ENCODE measurements at places on chromosomes 3 and 15.

DNA sequence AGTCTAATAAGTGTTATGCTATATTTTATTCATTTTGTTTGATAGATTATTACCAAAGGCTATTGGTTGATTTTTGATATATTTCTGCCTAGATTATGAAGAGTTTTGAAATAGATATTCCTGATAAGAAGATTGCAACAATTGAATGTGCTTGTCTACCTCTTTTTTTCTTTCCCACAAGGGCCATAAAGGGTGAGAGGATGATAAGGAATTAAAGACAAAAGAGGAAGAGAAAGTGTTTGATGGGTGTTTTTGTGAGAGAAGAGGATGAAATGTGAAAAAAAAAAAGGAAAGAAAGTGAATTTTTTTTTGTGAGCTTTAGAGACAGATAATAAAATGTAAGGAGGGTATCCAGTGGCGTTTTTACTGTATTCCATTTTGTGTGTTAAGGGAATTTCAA is 244.4 kb downstream of the CHST2 start:
- DNase-seq: no peak

GRCh38 chr3:152197937-152198336 is 70.8 kb upstream of the MBNL1 start:
- DNase-seq: no peak

GRCh38 chr15:73813589-73813988 is 59.8 kb upstream of the TBC1D21 start:
- DNase-seq: no peak

DNA sequence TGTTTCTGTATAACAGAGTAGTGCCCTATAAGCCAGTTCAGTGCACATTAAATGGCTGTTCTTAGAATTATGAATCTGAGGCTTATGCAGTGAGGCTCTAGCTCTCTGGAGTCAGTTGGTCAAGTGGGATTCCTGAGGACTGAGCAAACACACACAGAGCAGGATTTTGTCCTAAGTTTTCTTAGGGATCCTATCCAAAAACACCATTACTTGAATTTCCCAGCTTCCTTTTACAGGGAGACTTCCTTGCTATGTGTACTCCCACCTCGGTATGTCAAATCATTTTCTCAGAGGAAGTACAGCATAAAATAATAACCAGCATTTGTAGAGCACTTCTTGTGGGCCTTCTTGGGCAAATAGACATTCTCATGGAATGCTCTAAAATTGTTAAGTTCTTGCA is 63.1 kb upstream of the GOLGA6B start:
- no peak for DNase-seq

GRCh38 chr3:195571361-195571760 is 12.4 kb downstream of the APOD start:
- DNase-seq: no peak

DNA sequence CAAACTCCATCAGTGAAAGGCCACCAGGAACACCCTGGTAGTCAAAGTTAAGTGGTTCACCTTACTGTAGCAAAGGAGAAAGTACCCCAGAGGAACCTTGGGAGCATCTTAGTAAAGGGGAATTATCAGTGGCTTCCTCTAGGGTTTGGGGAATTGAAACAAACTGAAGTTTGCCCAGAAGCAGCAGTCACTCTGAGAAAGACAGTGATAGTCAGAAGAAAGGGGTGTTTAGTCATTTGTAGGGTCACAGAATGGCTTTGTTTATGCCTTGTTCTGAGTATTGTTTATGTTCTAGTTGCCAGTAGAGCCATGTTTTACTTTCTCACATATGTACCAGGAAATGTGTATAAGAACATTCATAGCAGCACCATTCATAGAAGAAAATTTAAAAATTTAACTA is 93.8 kb downstream of the FHIT start:
- no peak for DNase-seq

- no peak for DNase-seq
Measured at GRCh38 chr3:61452535-61453090, 108.8 kb upstream of the PTPRG start.

- no peak for DNase-seq
Measured at GRCh38 chr15:59396211-59396610, 23.5 kb upstream of the MYO1E start.

GRCh38 chr3:94028093-94028837 is at the start of gene STX19:
Gene STX19, minus strand, starts transcription at chr3:94028597. Its CDS starts 13,328 bp downstream, at chr3:94015269.
- no peak for DNase-seq

DNA sequence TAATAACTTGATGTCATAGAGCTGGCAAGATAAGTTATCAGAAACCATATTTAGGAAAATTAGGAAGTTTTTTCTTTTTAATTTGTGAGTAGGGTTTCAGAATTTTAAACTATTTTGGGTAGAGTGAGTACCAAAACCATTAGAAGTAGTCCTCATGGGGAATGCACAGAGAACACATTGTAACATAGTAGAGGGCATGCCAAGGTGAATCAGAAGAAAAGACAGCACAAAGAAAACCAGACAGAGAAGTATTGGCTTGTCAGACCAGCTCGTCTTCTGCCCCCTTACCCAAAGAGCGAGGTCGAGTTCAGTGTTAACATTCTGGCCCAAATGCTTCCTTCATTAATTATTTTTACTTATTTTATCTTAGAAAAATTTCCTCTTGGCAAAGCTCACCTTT is 121.3 kb upstream of the SAMMSON start:
- no peak for DNase-seq

GRCh38 chr15:51735228-51736010 is 2.0 kb downstream of the LYSMD2 start:
- DNase-seq: no peak

DNA sequence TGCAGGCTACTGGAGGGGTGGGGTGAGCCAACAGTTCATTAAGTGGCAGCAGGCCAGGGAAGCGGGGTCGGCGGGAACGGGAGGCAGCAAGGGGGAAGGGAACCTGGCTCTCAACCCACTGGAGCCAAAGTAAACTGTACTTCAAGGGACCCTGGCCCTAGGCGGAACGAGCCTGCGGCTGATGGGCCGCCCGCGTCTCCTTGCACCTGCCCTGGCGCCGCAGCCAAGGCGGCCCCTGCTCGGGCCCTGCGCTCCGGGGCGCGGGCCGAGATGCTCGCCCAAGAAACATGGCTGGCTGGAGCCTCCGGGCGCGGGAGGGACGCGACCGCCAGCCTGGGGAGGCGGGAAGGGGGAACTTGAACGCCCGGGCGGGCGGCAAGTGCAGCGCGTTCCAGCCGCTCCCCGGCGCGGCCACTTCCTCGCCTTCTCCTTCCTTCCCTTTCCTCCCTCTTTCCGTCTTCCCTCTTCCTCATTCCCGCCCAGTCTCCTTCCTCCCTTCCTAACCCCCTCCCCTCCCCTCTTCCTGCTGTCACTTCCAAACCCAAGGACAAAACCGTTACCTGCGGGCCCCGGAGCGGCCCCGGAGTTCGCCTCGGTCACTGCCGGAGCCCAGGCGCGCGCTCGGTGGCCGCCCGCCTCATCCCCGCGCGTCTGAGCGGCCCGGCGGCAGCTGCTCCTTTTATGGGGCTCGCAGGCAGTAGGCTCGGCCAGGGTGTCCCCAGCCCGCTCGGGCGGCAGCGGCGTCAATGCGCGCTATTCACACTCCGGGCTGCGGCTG is 489.7 kb downstream of the MAGI1 start:
- DNase-seq: no peak

GRCh38 chr3:3068358-3068881 is 41.8 kb downstream of the IL5RA start:
- DNase-seq: no peak

DNA sequence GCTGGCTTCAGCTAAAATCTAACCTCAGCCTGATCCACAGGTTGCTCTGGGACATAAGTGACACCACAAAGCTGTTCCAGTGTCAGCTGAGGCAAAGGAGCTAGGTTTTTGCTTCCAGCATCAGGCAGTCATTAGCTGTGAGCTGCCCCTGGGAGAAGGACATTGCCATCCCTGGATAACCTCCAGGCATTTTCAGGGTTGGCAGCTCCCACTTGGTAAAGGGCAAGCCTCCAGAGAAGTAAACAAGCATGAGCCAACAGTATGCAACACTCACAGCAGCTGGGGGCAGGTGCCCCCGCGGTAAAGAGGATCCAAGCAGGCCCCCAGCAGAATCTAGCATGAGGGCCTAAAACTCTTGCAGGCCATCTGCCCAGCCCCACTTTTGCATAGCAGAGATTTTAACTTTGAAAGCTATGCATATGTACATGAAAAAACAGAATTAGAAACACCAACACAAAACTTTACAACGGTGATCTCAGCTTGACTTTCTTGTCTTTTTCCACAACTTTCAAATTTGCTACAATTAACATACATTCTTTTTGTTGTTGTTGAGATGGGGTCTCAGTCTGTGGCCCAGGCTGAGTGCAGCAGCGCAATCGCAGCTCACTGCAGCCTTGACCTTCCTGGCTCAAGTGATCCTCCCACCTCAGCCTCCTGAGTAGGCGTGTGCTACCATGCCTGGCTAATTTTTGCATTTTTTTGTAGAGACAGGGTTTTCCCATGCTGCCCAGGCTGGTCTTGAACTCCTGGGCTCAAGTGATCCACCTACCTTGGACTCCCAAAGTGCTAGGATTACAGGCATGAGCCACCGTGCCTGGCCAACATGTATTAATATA is 83.8 kb upstream of the TPM1 start:
- DNase-seq: no peak

GRCh38 chr3:12286504-12286903 is 2.4 kb upstream of the PPARG start:
- DNase-seq: no peak

DNA sequence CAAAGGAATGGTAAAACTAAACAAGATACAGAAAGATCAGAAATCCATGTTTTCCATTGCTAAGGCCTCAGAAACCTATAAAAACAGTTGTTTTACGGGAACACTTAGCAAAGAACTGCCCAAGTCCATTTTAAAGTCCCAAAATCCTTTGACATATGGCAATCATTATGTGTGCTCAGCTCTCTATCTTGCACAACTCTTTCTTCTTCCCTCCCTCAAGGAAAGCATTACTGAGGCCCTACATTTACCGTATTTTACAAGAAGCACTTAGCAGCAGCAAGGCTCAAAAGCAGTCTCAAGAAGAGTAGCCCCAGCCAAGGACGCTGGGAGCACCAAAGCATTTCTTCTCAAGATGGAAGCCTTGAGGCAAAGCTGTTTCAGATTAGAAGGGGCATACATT is 169.6 kb upstream of the LRTM1 start:
- DNase-seq: no peak

- DNase-seq: no peak
Measured at GRCh38 chr3:107962946-107963345, 127.9 kb downstream of the CD47 start.

- DNase-seq: peak; percentile 77
Measured at GRCh38 chr3:149199474-149199873, 22.2 kb downstream of the CP start.

DNA sequence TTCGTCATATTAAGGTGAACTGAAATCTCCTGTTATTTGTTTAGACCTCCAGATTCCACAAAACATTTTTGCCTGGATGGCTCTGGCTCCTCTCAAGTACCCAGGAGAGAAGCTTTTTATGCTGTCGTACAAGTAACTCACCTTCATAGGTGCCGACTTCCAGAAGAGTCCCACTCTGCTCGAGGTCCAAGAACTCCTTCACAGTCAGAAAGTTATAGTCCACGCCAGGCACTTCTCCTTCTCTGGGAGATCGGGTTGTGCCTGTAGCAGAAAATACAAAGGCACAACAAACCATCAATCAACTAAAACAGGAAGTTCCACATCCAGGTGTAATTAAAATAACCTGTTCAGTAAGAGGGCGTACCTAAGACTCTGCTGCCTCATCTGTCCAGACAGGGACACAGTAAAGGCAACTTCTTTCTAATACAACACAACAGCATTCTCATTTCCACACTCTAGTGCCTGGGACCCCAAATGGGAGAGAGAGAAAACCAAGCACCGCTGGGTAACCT is 545.3 kb downstream of the MAGI1 start:
- DNase-seq: no peak

GRCh38 chr3:189655617-189656016 is 24.4 kb downstream of the TP63 start:
- no peak for DNase-seq

- DNase-seq: no peak
Measured at GRCh38 chr3:52403955-52404354, 40.9 kb downstream of the SEMA3G start.

- peak; percentile 22 for DNase-seq
Measured at GRCh38 chr3:132256989-132257388, 60.2 kb upstream of the ACP3 start.

GRCh38 chr3:175662815-175663214 is 803.7 kb downstream of the NAALADL2 start:
- no peak for DNase-seq

DNA sequence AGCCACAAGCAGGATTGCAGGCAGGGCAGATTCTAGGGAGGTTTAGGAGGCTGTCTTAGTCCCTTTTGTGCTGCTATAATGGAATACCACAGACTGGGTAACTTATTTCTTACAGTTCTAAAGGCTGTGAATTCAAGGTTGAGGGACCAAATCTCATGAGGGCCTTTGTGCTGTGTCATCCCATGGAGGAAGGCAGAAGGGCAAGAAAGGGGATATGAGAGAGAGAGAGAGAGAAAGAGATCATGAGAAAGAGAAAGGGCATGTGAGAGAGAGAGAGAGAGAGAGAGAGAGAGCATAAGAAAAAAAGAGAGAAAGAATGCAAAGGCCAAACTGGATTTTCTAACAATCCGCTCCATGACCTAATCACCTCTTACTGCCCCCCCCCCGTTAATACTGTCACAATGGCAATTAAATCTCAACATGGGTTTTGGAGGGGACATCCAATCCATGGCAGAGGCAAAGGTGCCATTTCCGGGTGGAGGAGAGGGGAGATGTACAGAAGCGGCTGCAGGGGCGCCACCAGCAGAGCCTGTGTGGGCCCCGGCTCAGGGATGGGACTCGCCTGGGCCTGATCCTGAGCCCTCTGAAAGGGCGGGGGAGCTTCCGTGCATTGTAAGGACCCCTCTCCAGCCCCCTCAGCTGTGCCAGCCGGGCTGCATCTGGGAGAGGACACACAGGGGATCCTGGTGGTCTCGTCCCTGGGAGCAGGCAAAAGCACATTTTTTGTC is 20.5 kb downstream of the MRPS11 start:
- no peak for DNase-seq

- no peak for DNase-seq
Measured at GRCh38 chr3:42057561-42058211, 33.5 kb upstream of the TRAK1 start.
